Stimulated activated CD8-positive, alpha-beta memory T cell treated with anti-CD3 and anti-CD28 coated beads, Interleukin-2, amount 100 ng/mL, for 48 hours (primary cell): ENCODE measurements at places on chromosomes 4 and X.

GRCh38 chr4:155929833-155930232 lies 23.8 kb downstream of the CTSO start:
- no peak for DNase-seq

GRCh38 chrX:14801136-14801535 lies 71.7 kb downstream of the FANCB start:
- DNase-seq = no peak

GRCh38 chr4:101086801-101087586 lies 260.3 kb downstream of the PPP3CA start:
- DNase-seq = no peak

- no peak for DNase-seq
These were observed 1700.6 kb upstream of the TENM3 start for GRCh38 chr4:180542445-180543100.

GRCh38 chr4:82733636-82734035 lies 65.0 kb downstream of the SCD5 start:
- DNase-seq = no peak

GRCh38 chrX:105463473-105463872 lies 243.0 kb upstream of the TEX13A start:
- no peak for DNase-seq

- DNase-seq = no peak
These were observed 166.2 kb downstream of the ATP10D start for GRCh38 chr4:47651231-47651630.

DNA sequence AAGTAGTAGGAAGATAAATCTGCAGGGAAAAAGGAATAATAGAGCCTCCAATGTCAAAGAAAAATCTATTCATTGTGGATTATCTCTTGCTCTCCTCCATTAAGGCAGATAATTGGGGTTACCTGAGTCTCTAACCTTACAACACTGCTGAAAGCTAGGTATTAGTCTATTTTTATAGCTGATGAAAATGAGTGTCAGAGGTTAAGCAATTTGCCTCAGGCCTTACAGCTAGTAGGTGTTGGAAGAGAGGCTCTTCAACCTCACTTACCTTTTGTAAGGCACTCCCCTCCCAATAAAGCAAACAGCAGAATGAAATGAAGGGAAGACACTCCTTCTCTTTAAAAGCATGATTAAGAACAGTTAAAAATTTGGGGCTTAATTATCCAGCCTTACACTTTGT lies 45.4 kb upstream of the GAB1 start:
- no peak for DNase-seq

DNA sequence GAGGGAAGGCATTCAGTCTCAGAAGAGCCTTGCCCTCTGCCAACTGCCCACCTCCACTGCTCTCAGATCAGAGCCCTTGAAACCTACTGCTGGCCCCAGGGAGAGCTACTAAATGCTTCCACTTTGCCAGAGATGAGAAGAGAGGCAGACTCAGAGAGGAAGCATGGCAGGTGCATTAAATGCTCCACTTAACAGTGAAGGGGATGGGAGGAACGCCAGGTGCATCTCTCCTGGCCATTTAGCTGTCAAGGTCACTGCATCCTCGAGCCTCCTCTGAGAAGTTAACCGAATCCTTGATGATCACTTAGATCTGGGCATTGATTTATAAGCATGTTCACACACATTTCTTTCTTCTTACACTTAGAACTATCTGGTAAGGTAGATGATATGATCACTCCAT lies 15.0 kb downstream of the TRPC5 start:
- no peak for DNase-seq

- no peak for DNase-seq
These were observed 416.9 kb upstream of the MAGEB2 start for GRCh38 chrX:29798469-29798868.

- no peak for DNase-seq
These were observed 48.5 kb upstream of the CYSLTR1 start for GRCh38 chrX:78375894-78376293.

- DNase-seq = no peak
These were observed 35.8 kb upstream of the MMAA start for GRCh38 chr4:145583191-145584055.
